ENCODE measurements at places on chromosomes 4 and X. TPM values are rescaled to one million over a fixed set of nuclear protein-coding genes. Genes with fewer than 3 reads are reported as not detected.
A peak's percentile ranks its signal among the peaks of the same experiment; 100 is the strongest.

TCEAL2 gene
- 52.0 TPM for total RNA-seq

PABPC5 gene
- 4.3 TPM for total RNA-seq

CLIC2 gene
- 3.5 TPM for total RNA-seq

RAB41 gene
- 4.3 TPM for total RNA-seq

ERCC6L gene
- 1.6 TPM for total RNA-seq

IL2 gene
- not detected for total RNA-seq

PNMA6F gene
- 0.79 TPM for total RNA-seq

GPR34 gene
- total RNA-seq = 3.8 TPM

ANXA3 gene
- 3.5 TPM for total RNA-seq

DNA sequence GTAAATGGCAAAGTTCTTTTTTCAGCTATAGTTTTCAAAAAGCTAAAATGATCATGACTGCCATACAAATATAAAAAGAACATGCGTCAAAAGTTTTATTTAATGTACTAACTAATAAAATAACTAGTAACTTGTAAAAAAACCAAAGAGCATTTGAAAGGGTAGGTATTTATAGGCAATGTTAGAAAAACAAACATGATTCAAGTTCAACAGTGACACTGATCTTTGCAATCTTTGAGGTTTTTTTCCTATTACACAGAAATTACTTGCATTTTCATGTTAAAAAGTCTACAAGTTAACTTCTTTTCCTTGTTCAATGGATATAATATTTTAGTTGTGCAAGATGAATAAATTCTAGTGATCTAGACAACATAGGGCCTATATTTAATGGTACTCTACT is 72.3 kb upstream of the GRID2 start:
- no peaks in the 10 kb centered on the region for H3K4me1 ChIP-seq
- no peak for DNase-seq
- no peak overlapping the region for H3K27ac ChIP-seq
- no peaks in the 10 kb centered on the region for H3K36me3 ChIP-seq
- no peak overlapping the region for H3K4me3 ChIP-seq

DNA sequence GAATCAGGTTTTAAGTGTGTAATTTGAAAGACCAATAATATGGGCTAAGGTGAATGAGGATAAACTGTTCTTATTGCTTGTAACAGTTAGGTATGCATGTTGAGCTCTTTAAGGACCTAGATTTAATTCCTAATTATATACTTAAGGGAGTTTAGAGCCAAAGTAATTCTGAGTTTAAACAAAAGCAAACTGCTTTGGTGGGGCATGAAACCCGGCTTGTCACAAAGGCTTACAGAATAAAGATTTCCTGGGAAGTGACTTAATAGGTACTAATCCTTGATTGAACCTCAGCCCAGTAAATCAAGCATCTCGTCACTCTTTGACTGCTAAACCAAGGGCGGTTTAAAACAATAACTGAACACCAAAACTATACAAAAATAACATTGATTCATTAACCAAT is 1324.2 kb downstream of the RPA4 start:
- H3K4me1 ChIP-seq = no peaks in the 10 kb centered on the region
- no peak overlapping the region for H3K27ac ChIP-seq
- H3K36me3 ChIP-seq = no peaks in the 10 kb centered on the region
- H3K27me3 ChIP-seq = no peaks in the 10 kb centered on the region

DNA sequence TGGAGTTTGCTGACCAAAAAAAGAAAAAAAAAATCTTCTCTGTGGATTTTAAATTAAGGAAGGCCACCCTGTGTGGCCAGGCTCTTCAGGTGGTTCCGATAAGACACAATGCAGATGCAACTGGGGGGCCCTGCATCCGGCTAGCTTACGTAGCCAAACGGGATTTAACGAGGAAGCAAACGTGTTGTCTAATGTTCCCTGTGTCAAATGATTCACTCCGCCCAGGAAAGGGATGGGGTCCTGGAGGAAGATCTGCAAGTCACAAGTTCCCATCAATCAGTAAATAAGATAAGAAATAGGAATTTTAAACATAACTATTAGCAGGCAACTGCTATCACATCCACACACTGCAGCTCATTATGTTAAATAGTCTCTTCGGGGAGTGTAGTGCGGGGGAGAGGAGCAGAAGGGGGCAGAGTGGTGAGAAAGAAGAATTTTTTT is 216.4 kb upstream of the GYPA start:
- no peaks in the 10 kb centered on the region for H3K27me3 ChIP-seq
- H3K27ac ChIP-seq = peak overlapping the region; percentile 22
- no peak overlapping the region for H3K4me3 ChIP-seq

DNA sequence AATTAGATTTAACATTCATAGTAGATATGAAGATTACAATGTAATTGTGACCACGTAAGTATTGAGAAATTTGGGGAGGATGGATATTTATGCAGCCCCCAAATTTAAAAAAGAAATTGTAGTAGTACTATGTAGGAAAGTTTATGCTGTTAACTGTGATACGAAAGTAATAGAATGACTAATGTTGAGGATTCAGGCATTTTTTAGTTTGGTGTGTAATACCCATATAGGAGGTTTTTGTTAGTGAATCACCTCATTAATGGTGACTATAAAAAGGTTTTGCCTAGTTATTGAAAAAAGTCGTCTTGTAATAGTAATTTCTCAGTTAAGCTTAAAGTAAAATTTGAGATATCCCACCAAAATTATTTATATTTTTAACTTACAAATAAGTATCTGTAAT is 67.2 kb downstream of the SMARCAD1 start:
- H3K27me3 ChIP-seq = no peaks in the 10 kb centered on the region
- H3K36me3 ChIP-seq = no peaks in the 10 kb centered on the region
- no peak overlapping the region for H3K27ac ChIP-seq
- no peaks in the 10 kb centered on the region for H3K4me1 ChIP-seq
- no peak overlapping the region for H3K4me3 ChIP-seq

DNA sequence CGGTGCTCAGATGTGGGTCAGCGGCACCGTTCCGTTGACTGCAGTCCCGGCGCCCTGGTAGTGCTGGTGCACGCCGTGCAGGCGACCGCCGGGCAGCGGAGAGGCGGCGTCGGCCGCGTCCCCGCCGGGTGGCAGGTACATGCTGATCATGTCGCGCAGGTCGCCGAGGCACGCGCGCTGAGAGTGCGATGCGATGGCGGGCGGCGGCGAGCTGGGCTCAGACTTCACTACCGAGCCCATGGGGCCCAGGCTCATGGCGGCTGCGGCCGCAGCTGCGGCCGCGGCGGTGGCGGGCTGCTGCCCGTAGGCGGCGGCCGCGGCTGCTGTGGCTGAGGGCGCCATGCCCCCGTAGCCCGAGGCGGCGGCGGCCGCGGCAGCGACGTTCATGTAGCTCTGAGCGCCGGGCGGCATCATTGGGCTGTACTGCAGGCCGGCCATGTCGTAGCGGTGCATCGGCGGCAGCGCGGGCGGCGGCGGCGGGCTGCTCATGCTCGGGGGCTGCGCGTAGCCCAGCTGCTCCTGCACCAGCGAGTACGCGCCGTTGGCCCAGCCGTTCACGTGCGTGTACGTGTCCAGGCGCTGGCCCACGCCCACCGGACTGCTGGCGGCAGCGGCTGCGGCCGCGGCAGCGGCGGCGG is 1.0 kb downstream of the SOX3 start:
- no peaks in the 10 kb centered on the region for H3K27me3 ChIP-seq
- H3K36me3 ChIP-seq = no peaks in the 10 kb centered on the region
- DNase-seq = peak; percentile 56
- no peaks in the 10 kb centered on the region for H3K4me1 ChIP-seq

- DNase-seq = no peak
- H3K36me3 ChIP-seq = no peaks in the 10 kb centered on the region
- H3K27me3 ChIP-seq = no peaks in the 10 kb centered on the region
- no peak overlapping the region for H3K27ac ChIP-seq
These were observed 17.4 kb downstream of the GALNT7 start for GRCh38 chr4:173185847-173186510.

- H3K27me3 ChIP-seq = no peaks in the 10 kb centered on the region
- no peak overlapping the region for H3K4me3 ChIP-seq
- no peak overlapping the region for H3K27ac ChIP-seq
- H3K4me1 ChIP-seq = no peaks in the 10 kb centered on the region
- H3K36me3 ChIP-seq = no peaks in the 10 kb centered on the region
- DNase-seq = no peak
These were observed 322.9 kb downstream of the ANKRD50 start for GRCh38 chr4:124389591-124389990.

DNA sequence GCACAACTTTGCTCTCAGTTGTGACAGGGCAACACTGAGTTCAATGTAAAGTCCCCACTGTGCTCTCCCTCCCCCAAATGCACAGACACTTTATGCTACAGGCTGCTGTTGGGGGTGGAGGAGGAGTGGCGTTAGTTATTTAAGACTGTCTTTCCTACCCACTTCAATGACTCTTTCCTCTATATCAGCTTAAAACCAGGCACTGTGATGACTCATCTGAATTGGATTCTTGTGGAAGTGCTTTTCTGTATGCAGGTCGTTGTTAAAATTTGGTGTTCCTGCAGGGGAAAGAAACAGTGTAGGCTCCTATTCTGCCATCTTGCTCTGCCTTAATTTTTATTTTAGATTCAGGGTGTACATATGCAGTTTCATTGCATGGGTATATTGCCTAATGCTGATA is 1157.2 kb upstream of the ADGRL3 start:
- H3K27me3 ChIP-seq = no peaks in the 10 kb centered on the region
- H3K4me3 ChIP-seq = no peak overlapping the region
- no peak for DNase-seq
- H3K4me1 ChIP-seq = no peaks in the 10 kb centered on the region
- no peak overlapping the region for H3K27ac ChIP-seq
- H3K36me3 ChIP-seq = no peaks in the 10 kb centered on the region

GRCh38 chrX:39602195-39602594 is 495.6 kb downstream of the BCOR start:
- H3K4me3 ChIP-seq = no peak overlapping the region
- peaks cover 3% of the 10 kb centered on the region for H3K4me1 ChIP-seq
- no peaks in the 10 kb centered on the region for H3K27me3 ChIP-seq
- DNase-seq = no peak

GRCh38 chr4:178259566-178259965 is 817.3 kb upstream of the AGA start:
- no peak overlapping the region for H3K27ac ChIP-seq
- H3K4me3 ChIP-seq = no peak overlapping the region
- no peak for DNase-seq
- H3K36me3 ChIP-seq = no peaks in the 10 kb centered on the region
- H3K27me3 ChIP-seq = no peaks in the 10 kb centered on the region

GRCh38 chr4:27055221-27055760 is 194.7 kb downstream of the STIM2 start:
- no peak overlapping the region for H3K4me3 ChIP-seq
- H3K4me1 ChIP-seq = no peaks in the 10 kb centered on the region
- no peak overlapping the region for H3K27ac ChIP-seq
- no peaks in the 10 kb centered on the region for H3K27me3 ChIP-seq
- DNase-seq = no peak

- H3K27ac ChIP-seq = no peak overlapping the region
- DNase-seq = peak; percentile 21
- no peak overlapping the region for H3K4me3 ChIP-seq
These were observed 151.2 kb downstream of the NAA11 start for GRCh38 chr4:79174490-79175252.

DNA sequence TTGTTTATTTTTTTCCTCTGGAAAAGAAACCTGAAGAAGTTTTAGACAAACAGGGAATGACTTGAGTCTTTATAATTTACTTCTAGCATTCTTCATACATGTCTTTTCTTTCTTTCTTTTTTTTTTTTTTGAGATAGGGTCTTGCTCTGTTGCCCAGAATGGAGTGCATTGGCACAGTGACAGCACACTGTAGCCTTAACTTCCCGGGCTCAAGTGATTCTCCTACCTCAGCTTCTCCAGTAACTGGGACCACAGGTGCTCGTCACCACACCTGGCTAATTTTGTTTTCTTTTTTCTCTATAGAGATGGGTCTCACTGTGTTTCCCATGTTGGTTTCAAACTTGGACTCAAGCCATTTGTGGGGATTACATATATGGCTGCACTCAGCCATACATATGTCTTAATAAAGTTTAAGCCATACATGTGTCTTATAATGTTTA is 71.8 kb downstream of the RAPGEF2 start:
- H3K4me3 ChIP-seq = no peak overlapping the region
- no peak overlapping the region for H3K27ac ChIP-seq
- H3K36me3 ChIP-seq = no peaks in the 10 kb centered on the region
- H3K27me3 ChIP-seq = no peaks in the 10 kb centered on the region
- no peaks in the 10 kb centered on the region for H3K4me1 ChIP-seq

DNA sequence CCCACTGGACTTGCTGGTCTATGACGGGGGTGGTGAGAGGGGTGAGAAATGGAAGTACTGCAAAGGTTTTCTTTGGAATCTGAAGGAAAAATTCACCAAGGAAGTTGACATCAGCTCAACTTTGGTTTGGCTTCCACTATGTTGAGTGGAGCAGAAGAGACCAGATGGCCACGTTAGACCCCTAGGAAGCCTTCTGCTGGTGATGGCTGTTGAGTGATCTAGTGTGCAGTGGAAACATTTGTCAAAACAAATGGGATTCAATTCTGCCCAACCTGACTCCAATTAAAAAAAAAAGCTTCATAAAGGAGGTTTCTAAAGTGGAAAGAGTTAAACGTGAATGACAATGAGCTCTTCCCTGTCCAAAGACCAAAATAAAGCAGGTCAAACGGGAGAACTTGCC is 25.7 kb downstream of the SEL1L3 start:
- H3K4me1 ChIP-seq = no peaks in the 10 kb centered on the region
- H3K4me3 ChIP-seq = no peak overlapping the region

- no peak overlapping the region for H3K4me3 ChIP-seq
- H3K27ac ChIP-seq = no peak overlapping the region
- no peak for DNase-seq
- no peaks in the 10 kb centered on the region for H3K4me1 ChIP-seq
These were observed 250.4 kb downstream of the TMA16 start for GRCh38 chr4:163744861-163745260.

DNA sequence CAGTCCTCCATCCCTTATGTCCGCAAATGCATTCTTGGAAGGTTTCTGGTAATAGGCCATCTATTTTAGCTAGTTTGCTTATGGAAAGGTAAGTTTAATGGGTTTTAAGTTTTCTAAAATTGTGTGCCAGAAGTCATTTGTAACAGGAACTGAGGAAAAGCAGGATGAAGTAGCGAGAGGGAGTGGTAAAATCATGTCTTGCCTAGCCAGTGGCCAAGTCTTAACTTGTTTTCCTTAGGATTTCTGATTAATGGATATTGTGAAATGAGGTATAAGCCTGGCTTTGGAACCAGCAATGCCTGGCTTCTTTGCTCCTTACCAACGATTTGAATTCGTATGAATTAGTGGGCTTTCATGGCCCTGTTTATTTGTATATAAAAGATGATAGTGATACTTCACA is 7.3 kb downstream of the SEC24B start:
- H3K4me1 ChIP-seq = peaks cover 1% of the 10 kb centered on the region
- no peak overlapping the region for H3K4me3 ChIP-seq
- H3K36me3 ChIP-seq = no peaks in the 10 kb centered on the region
- no peaks in the 10 kb centered on the region for H3K27me3 ChIP-seq
- H3K27ac ChIP-seq = no peak overlapping the region

DNA sequence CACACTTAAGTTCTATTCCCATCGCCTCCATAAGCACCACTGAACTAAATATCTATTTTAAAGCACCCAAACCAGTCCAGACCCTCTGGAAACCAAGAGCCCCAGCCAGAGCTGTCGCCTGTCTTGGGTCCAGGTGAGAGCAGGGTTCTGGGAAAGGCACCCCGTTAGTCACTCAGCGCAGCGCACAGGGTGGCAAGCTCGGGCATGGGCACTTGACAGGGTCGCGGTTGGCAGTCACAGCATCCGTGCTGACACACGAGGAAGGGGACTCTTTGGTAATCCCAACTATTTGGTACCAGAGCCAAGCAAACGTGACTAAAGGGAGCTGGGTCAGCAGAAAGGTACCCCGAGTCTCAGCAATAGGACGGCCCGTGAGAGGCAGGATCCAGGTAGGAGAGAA is 24.3 kb upstream of the ETNPPL start:
- no peaks in the 10 kb centered on the region for H3K4me1 ChIP-seq
- H3K4me3 ChIP-seq = no peak overlapping the region
- no peaks in the 10 kb centered on the region for H3K27me3 ChIP-seq
- no peak for DNase-seq

All from testis (tissue), 5 donors.